ENCODE measurements at places on chromosomes 16 and 17.

DNA sequence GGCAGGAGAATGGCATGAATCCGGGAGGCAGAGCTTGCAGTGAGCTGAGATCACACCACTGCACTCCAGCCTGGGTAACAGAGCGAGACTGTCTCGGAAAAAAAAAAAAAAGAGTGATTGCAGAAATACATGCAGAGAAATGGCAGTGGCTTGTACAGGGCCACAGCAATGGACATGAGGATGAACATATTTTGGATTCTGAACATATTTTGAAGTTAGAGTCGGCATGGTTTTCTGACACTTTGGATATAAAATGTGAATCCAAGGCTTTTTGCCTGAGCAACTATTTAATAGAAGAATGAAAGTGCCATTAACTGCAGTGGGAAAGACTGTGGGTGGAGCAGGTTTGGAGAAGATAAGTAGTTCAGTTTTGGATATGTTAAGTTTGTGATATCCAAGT is 35.8 kb downstream of the CPD start:
- DNase-seq, result no peak

DNA sequence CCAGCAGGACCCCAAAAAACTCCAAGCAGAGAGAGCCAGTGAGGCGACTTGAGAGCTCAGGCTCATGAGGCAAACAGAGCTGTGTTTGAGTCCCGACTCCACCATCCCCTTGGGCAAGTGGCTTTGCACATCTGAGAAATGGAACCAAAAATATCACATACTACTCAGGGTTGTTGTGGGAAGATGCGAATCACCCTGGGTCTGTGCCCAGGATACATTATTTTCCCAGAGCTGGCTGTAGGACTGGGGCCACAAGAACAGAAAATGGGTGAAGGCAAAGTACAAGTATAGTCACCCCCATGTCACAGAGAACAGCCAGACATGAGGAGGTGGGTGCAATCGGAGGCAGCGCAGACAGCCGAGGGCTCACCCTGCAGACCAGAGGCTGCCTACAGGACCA is 127.3 kb downstream of the GAS7 start:
- no peak for DNase-seq

DNA sequence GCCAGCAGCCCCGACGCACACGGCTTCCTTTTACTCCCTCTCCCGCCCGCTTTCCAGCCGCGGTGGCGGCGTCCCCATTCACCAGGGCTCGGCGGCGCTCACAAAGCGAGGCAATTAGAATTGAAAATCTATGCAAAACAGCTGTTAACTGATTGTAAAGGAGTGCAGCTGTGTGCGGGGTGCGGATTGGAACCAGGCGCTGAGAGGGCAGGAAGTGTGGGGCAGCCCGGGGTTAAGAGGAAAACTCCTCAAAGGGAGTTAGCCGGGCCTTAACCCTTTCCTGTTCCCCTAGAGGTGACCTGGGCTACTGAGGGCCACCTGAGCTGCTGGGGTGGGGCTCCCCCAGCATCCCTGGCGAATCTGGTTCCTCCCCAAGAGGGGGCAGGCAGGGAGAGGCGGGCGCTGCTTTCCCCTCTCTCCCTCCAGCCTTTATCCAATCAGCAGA is 5.8 kb upstream of the GSE1 start:
- peak; percentile 62 for DNase-seq

DNA sequence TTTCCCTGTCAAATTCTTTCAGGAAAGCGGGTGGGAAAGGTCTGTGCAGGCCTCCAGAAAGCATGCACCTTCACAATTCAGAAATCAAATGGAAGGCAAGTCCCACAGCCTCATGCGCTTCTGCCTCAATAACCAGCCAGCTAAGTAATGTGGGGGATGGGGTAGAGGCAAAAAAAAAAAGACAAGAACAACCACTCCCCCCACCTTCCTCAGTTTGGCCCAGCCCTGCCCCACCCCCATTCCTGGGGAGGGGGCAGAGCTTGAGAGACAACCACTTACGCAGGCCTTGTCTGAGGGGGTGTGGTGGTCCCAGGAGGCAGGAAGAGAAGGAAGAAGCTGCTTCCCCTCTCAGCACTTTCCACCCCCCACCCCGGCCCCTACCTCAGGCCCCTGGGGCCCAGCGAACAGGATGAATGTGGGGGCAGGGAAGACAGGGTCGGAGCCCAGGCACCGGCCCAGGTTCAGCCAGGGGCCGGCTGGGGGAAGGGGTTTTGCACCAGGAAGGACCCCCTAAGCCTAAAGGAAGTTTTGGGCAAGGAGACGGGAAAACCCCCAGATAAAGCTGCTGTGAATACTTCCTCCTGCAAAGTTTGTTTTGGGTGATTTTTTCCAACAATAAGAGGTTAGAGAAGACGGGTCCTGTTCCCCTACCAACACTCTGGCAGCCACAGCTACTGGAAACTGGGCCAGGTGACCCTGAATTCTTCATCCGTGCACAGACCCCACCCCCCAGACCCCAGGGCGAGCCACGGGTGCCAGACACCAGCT is 1.2 kb downstream of the JUP start:
- DNase-seq, result peak; percentile 76

GRCh38 chr16:1930338-1930720 is 12.1 kb upstream of the HS3ST6 start:
- peak; percentile 50 for DNase-seq

- no peak for DNase-seq
Observed at GRCh38 chr17:38450557-38451029, 22.3 kb downstream of the ARHGAP23 start.

DNA sequence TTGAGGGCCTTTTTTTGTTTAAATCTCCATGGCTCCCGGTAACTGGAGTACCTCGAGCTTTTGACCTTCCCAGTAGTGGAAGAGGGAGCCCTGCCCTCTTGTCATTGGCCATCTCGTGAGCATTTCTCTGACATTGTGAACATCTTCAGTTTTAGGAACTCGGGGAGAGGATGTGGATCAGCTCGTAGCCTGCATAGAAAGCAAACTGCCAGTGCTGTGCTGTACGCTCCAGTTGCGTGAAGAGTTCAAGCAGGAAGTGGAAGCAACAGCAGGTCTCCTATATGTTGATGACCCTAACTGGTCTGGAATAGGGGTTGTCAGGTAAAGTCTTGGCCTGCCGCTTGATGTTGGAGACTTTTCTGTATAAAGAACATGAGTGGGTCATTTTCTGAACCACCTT is 24.3 kb downstream of the NTAN1 start:
- no peak for DNase-seq

GRCh38 chr17:45357364-45357997 is 40.7 kb upstream of the MAP3K14 start:
- DNase-seq, result no peak

DNA sequence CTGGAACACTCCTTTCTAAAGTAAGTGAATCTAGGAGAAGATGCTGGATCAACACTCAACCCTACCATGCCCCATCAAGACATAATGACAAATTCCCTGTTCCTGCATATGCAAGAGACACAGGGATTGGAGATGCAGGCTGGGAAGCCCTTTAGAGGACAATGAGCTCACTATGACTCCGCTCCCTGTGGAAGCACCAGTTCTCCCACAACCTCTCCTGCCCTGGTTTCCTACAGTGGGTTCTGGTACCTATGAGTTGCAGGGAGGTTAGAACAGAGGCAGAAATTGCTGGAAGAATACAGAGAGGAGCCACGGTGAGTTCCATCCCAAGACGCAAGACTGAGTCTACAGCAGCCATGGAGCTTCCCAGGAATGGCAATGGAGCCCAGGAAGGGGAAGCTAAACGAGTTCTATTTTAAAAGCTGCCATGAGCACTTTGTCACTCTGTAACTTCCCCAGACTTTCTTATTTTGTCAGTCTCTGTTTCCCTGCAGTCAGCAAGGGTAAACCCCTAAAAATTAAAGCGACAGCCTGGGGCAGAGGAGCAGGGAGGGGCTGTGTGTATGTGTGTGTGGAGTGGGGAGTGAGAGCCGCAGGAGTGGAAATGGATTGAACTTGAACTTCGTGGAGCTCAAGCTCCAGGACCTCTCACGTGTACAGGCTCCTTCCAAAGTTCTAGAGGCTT is 42.3 kb upstream of the PIK3R6 start:
- no peak for DNase-seq

DNA sequence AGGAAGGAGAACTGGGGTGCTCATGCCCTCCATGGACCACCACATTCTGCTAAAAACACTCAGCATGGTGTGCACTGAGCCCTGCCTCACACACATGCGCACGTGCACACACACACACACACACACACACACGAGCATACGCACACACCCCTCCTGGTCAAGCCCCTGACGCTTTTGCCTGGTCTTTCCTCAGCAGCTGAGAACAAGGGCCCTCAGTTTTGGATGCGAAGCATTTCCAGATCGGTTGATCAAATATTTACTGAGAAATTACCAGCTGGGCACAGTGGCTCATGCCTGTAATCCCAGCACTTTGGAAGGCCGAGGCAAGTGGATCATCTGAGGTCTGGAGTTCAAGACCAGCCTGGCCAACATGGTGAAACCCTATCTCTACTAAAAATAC is 20.1 kb upstream of the RAI1 start:
- DNase-seq, result no peak

- no peak for DNase-seq
Observed at GRCh38 chr17:11331547-11332513, 90.8 kb downstream of the SHISA6 start.

DNA sequence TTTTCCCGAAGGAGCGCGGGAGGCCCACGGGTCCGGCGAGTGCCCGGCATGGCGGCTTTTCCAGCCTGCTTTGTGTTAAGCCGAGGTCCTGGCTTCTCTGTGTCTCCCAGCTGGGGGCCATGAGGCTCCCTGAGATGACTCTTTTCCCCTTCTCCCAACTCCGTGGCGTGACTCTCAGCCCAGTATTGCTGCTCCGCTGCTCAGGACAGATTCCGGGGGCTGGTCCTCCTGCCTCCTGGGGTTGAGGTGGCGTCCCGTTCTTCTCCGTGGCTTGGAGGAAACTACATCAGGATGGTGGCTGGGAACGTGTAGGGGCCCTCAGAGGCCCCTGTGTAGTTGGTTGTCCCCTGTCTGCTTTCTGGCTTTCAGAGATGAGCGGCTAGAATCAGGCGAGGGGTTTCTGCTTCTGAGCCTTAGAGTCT is 951 bp downstream of the GPS1 start:
- DNase-seq, result no peak

DNA sequence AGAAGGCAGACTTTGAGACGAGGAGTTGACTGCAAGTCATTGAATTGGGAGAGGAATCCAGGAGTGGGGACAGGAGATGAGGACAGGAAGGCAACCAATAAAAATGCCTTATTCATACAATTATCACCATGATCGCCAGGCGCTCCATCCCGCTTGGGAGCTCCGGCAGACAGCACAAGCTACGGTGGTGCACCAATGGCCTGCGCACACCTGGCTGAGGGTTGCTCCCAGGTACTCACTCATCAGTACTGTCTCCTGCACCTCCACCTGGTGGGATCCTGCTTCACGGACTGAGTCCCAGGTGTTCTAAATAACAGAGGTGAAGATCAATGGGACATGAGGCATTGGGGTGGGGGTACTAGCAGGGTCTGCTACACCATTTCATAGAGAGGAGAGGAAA is 160.0 kb upstream of the TNRC6C start:
- DNase-seq, result no peak

- peak; percentile 59 for DNase-seq
Observed at GRCh38 chr17:13597723-13598347, 3.9 kb downstream of the HS3ST3A1 start.

DNA sequence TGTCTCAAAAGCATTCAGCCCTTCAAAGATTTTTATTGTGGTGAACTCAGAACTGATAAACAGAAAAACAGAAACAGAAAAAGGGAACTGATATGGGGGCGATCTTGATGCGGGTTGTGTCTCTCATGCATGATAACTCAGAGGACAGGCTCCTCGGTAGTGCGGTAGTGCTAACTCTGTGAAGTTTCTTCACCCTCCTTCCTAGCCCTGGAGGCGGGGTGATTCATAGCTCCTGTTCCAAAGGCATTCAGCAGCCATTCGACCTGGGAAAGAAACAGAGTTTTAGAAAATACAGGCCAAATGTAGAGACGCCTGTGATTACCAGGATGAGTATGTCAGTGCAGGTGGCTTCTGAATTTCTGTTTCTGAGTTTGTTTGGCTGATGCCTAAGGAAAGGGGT is 5.5 kb upstream of the MAF start:
- DNase-seq, result no peak

- peak; percentile 76 for DNase-seq
Observed at GRCh38 chr16:85916141-85916890, 17.4 kb downstream of the IRF8 start.

GRCh38 chr17:53142890-53143289 is 679.8 kb upstream of the KIF2B start:
- DNase-seq, result no peak

GRCh38 chr16:85202631-85203461 is 90.6 kb upstream of the CIBAR2 start:
- DNase-seq, result peak; percentile 96

DNA sequence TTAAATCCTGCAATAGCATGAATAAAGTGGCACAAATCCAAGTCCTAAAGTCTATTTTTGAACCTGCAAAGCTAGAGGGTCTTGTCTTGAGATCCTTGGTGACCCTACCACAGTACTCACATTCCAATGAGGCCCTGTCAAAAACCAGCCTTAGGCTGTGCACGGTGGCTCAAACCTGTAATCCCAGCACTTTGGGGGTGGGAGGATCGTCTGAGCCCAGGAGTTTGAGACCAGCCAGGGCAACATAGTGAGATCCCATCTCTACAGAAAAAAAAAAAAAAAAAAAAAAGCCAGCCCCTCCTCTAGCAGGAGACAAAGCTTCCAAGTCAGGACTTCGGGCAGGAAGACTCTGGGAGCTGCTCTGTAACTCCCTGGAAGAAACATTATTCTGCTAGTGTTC is 16.3 kb downstream of the CYTH1 start:
- no peak for DNase-seq

GRCh38 chr17:74745548-74746177 is 2.8 kb upstream of the NHERF1 start:
- no peak for DNase-seq

DNA sequence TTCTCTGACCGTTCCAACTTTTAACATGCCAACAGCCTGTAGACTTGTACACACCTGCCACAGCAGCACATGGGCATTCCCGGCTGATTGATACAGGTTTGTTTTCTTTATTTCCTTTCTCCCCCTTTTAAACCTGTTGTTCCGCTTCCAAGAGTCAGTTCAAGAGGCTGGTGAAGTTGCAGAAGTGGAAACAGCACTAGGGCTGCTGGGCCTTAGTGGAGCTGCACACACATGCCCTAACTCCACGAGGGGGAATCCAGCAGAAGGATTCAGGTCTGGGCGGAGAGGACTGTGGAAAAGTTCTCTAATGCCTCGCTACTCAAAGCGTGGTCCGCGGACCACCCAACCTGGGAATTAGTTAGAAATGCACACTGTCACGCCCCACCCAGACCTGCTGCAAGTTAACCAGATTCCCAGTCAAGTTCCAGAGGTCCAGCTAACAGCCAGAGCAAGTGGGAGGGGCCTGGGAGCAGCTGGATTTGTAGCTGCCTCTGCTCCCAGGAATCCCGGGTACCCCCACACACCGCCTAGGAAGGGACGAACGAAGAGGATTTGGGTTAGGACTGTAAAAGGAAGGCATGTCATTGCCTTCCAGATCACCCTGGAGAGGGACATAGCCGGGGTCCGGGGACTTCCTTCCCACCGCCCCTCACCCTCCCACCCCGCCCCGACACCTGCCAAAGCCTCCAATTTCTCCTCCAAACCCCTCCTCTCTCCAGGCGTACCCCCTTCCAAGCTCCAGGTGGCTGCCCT is 542 bp downstream of the SLC39A11 start:
- peak; percentile 61 for DNase-seq

Data from right cardiac atrium (tissue), 5 donors.